ENCODE measurements at places on chromosomes 13 and 19. TPM values are rescaled to one million over a fixed set of nuclear protein-coding genes. Genes with fewer than 3 reads are reported as not detected.

IRGC gene
- polyA plus RNA-seq: not detected

PRDX2 gene
- 346 TPM for polyA plus RNA-seq

ANKRD24 gene
- polyA plus RNA-seq: 3.7 TPM

SLC15A1 gene
- 1.3 TPM for polyA plus RNA-seq

ERICH4 gene
- polyA plus RNA-seq: not detected

LMO7 gene
- 26.9 TPM for polyA plus RNA-seq

PCP2 gene
- 0.40 TPM for polyA plus RNA-seq

NLRP5 gene
- not detected for polyA plus RNA-seq

ZNF506 gene
- polyA plus RNA-seq: 42.1 TPM

PDS5B gene
- polyA plus RNA-seq: 46.5 TPM

ZNF723 gene
- not detected for polyA plus RNA-seq

ZGLP1 gene
- polyA plus RNA-seq: 5.9 TPM

NPAS1 gene
- 9.7 TPM for polyA plus RNA-seq

PPP1R12C gene
- 33.3 TPM for polyA plus RNA-seq

NEK5 gene
- 0.64 TPM for polyA plus RNA-seq

ZNF98 gene
- not detected for polyA plus RNA-seq

RFXAP gene
- polyA plus RNA-seq: 10.3 TPM

SLC7A9 gene
- polyA plus RNA-seq: 0.19 TPM

Measured in GM23338 (cell line).